ENCODE measurements at places on chromosomes 5 and 9.
A peak's percentile ranks its signal among the peaks of the same experiment; 100 is the strongest.

DNA sequence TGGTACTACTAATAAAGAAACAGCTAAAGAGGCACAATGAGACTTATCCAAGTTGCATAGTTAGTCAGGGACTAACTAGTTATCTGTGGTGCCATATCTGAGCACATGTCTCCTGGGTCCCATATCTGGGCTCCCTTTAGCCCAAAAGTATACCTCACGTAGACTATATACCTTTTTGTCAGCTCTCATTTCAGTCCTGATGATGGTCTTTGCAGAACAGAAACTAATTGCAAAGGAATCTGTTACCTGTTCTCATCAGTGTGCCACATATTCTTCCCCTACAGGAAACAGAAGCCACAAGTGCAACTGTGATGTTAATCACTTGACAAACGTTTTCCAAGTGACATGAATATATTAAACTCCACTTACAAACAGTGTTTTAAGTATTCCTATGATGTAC, 395.2 kb downstream of the KIAA0825 start:
- no peak for DNase-seq

DNA sequence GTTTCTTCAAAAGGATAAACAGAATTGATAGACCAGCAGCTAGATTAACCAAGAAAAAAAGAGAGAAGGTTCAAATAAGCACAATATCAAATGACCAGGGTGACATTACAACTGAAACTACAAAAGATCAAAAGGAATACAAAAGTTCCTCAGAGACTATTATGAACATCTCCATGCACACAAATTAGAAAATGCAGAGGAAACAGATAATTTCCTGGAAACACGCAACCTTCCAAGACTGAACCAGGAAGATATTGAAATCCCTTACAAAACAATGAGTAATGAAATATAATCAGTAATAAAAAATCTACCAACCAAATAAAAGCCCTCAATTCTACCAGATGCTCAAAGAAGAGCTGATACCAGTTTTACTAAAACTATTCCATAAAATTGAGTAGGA, 252.1 kb downstream of the MCTP1 start:
- DNase-seq = no peak

DNA sequence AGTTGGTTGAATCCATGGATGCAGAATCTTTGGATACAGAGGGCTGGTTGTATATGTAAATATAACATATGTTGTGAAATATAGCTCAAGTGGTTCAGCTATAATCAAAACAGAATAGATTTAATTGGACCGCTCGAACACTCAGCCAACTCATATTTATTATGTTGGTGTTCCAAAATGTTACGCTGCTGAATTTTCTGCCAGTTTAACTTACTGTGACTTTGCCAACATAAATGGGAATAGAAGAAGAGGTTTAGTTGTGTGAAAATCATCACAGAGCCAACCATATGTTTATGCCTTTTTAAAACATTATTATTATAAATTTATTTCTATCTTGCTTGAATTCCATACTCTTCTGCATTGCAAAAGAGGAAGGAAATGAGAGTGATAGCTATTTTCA, 178.2 kb upstream of the FBXL7 start:
- DNase-seq = no peak

DNA sequence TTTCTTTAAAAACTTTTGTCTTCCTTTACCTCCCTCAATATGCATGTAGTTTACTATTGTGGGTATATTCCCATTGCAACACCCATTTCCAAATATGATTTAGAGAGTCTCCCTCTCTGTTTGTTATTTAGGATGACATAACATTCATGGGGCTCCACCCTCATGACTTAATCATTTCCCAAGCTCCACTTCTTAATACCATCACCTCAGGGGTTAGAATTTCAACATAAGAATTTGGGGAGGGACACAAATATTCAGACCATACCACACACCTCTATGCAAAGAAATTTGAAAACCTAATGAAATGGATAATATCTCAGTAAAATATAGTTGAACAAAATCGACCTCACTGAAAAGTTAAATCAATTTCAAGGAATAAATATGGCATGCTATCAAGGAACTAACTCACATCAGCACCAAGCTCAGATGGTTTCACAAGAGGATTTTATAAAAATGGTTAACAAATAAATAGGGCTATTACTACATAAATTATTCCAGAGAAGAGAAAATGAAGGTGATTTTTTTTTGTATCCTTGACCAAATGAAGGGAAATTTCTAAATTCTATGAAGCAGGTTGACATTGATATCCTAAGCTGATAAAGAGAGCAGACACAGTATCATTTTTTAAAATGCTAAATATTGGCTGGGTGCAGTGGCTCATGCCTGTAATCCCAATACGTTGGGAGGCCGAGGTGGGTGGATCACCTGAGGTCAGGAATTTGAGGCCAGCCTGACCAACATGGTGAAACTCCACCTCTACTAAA, 20.2 kb upstream of the UBTD2 start:
- peak; percentile 13 for DNase-seq

GRCh38 chr5:5542654-5543053, 120.2 kb downstream of the ICE1 start:
- no peak for DNase-seq

GRCh38 chr9:91039835-91040140, 238.2 kb downstream of the SYK start:
- DNase-seq = no peak

DNA sequence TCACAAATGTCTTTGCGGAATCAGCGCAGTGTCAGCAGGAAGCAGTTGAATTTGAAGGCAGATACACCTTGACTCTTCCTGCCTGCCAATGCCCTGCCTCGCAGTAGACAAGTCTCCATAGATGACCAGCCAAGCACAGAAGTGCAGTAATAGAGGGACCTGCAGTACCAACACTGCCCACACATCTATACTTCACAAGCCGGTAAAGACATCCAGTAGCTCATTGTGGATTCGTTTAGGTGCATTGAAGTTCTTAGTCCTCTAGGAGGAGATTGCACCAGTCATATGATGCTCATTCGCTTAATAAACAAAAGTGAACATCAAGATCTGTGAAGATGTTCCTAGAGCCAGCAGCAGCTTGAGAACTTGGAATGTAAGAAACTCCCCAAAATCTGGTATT, 7.1 kb upstream of the IFNA2 start:
- peak; percentile 41 for DNase-seq

DNA sequence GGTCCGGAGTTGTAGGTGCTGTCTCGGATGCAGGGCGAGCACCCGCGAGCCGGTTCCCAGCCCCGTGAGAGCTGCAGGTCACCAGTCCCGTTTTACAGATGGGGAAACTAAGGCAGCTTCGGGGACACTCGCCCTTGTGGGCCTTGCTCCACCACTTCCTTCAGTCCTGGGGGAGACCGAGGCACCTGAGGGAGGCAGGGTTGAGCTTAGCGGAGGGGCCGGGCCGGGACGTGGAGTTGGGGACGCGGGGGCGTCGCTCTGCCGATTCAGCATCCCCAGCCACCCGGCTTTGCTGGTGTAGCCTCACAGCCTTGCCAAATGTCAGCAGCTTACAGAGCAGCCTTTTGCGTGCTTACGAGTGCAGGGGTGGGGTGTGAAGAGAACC, 530 bp downstream of the BBLN start:
- DNase-seq = no peak

- DNase-seq = no peak
Measured at GRCh38 chr9:109959679-109960078, 179.7 kb downstream of the PALM2AKAP2 start.

- DNase-seq = no peak
Measured at GRCh38 chr5:76403766-76404222, 709 bp downstream of the IQGAP2 start.

- no peak for DNase-seq
Measured at GRCh38 chr5:163912046-163912445, 406.6 kb downstream of the MAT2B start.

DNA sequence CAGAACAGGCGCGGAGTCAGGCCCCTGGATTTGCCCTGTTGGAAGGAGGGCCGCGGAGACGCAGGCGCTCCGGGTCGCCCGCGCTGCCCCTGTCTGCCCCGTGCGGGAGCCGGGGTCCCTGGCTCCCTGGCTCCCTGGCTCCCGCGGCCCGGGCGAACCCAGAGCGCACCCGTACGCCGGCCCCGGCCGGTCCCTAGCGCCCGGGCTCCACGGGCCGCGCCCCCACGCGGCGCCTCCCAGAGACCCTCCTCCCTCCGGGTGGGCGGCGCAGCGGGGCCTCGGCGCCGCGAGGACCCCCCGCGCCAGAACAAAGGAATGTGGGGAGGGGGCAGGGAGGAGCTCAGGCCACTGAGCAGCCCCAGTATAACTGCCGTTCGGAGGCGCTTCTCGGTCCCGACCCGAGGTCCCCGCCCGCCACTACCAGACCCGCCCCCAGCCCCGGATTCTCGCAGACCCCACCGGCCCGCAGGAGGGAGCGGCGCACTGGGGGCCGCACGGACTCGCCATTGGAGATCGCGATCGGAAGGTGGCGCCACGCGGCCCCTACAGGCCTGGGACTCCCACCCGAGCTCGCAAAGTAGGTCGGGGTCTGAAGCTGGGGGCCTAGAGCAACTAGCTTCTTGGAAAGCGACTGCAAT, 2.4 kb downstream of the NFIL3 start:
- peak; percentile 30 for DNase-seq

GRCh38 chr5:132422720-132423437, 53.4 kb downstream of the SLC22A5 start:
- peak; percentile 58 for DNase-seq

- DNase-seq = no peak
Measured at GRCh38 chr9:109893241-109893640, 113.2 kb downstream of the PALM2AKAP2 start.

DNA sequence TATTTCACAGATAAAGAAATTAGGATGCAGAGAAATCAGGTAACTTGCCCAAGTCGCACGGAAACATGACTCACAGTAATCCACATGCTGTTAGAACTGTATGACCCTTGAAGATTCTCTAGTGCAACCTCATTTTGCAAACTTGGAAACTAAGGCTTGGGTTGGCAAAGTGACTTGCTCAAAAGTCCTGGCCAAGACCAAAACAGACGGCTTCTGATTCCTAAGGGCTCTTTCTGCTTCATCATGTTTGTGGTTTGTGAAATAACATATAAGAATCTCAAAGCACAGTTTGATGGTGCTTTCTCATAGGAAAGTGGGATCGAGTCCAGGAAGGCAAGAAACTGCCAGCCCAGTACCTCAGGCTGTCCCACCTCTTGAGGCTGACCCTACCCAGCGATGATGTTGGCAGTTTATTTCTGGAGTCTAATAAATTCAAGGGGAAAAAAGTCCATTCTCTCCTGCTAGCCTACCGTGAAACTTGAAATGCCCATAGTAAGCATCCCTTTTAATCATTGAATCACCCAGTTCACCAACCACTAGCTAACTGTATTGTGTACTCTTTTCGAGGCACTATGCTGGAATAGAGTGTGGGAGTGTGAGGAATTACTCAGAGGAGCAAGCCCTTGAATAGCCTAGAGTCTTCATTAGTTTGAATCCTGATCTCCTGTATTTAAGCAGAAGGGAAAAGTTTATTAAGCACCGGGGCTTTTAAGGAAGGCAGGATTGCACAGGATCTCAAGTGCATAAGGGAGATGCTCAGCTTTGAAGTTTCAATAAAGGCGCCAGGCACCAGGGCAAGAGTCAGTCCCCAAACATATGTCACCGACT, 14.1 kb downstream of the CAPSL start:
- DNase-seq = peak; percentile 91

- DNase-seq = no peak
Measured at GRCh38 chr5:176392526-176392925, 4.0 kb downstream of the HIGD2A start.

- DNase-seq = peak; percentile 26
Measured at GRCh38 chr5:154878642-154879335, 20.4 kb downstream of the CNOT8 start.

DNA sequence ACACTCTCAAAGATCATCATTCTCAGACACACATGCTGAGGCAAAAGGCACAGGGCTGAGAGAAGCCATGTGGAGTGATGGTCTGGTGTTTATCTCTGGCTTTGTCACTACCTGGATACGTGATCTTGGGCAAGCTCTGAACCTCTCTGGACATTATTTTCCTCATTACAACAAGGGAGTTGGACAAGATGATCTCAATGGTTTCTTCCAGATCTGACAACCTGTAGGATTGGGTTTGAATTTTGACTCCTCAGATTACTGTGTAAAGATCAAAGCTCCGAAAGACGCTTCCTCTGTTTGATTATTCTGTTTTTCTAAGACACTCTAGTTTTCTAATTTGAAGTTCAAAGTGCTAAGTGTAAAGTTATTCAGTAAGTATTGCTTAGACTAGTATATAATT, 20.0 kb downstream of the NUDT2 start:
- no peak for DNase-seq

DNA sequence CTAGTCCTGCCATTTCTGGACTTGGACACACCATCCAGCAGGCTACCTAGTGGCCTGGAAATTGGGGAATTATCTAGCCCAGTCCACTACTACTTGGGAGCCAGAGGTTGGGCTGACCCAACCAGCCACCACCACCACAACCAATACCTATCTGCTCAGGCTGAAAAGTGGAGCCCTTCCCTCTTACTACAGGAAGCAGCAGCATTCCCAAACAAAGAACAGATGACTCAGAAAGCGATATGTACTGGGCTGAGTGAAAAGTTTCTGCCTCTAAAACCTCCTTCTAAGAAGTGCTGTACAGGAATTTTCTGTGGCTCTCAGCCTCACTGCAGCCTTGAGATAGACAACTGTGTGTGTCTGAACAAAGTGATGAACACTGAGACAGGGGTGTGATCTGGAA, 279.4 kb downstream of the CDH10 start:
- peak; percentile 12 for DNase-seq

- DNase-seq = peak; percentile 55
Measured at GRCh38 chr5:80964491-80964890, 4.3 kb downstream of the RASGRF2 start.

- peak; percentile 97 for DNase-seq
Measured at GRCh38 chr5:132263548-132264261, 6.2 kb downstream of the PDLIM4 start.

GRCh38 chr5:848671-849111, 2.1 kb downstream of the ZDHHC11 start:
- no peak for DNase-seq

- DNase-seq = peak; percentile 80
Measured at GRCh38 chr5:892394-893136, at the start of the genes BRD9 and TRIP13. Gene BRD9 (minus strand): TSS chr5:892801. CDS start chr5:892657, 144 bp downstream. Gene TRIP13 (plus strand): TSS chr5:892884. CDS start chr5:892999, 115 bp downstream.

DNA sequence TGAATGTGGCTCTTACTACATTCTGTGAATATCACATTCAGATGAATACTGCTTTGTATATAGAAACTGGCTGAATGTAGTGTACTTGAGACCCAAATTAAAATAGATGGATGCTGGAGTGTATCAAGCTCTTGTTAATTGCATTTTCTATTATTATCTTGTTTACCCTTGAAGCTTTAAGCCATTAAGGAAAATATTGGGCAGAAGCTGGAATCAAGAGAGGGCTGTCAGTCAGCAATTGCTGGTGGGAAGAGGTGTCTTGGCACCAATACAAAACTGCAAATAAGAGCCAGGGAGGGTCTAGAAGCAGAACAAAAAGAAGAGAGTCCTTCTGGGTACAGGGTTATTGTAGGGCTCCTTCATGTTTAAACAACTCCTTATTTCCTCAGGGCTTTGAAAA, 38.8 kb downstream of the MUSK start:
- no peak for DNase-seq
